Activated CD8-positive, alpha-beta T cell treated with anti-CD3 and anti-CD28 coated beads for 36 hours (primary cell): ENCODE measurements at places on chromosomes 11 and 22. TPM values are rescaled to one million over a fixed set of nuclear protein-coding genes. Genes with fewer than 3 reads are reported as not detected.

- H3K4me3 ChIP-seq, result no peak overlapping the region
- peaks cover 3% of the 10 kb centered on the region for H3K27me3 ChIP-seq
- DNase-seq, result no peak
- no peaks in the 10 kb centered on the region for H3K4me1 ChIP-seq
- H3K27ac ChIP-seq, result no peak overlapping the region
- no peaks in the 10 kb centered on the region for H3K36me3 ChIP-seq
These were observed 24.6 kb downstream of the ELF5 start for GRCh38 chr11:34488855-34489557.

Gene PNPLA3
- total RNA-seq, result 0.58 TPM

Gene MRGPRF
- not detected for total RNA-seq

Gene CCDC89
- total RNA-seq, result 0.36 TPM

Gene EFCAB6
- 0.16 TPM for total RNA-seq

Gene PTDSS2
- 18.0 TPM for total RNA-seq

- H3K36me3 ChIP-seq, result no peaks in the 10 kb centered on the region
- DNase-seq, result no peak
- H3K4me3 ChIP-seq, result no peak overlapping the region
- H3K27me3 ChIP-seq, result no peaks in the 10 kb centered on the region
- no peaks in the 10 kb centered on the region for H3K4me1 ChIP-seq
- no peak overlapping the region for H3K27ac ChIP-seq
These were observed 29.9 kb downstream of the TRPC6 start for GRCh38 chr11:101553891-101554292.

Gene DLG2
- total RNA-seq, result 2.6 TPM

- DNase-seq, result no peak
- peaks cover 42% of the 10 kb centered on the region for H3K36me3 ChIP-seq
- H3K27me3 ChIP-seq, result no peaks in the 10 kb centered on the region
These were observed 6.8 kb downstream of the PPP6R3 start for GRCh38 chr11:68467201-68467834.

Gene PLA2G6
- 53.6 TPM for total RNA-seq

Gene TST
- total RNA-seq, result 1.8 TPM

GRCh38 chr11:7522121-7522520 is 8.3 kb downstream of the PPFIBP2 start:
- H3K4me3 ChIP-seq, result no peak overlapping the region
- H3K27ac ChIP-seq, result no peak overlapping the region

DNA sequence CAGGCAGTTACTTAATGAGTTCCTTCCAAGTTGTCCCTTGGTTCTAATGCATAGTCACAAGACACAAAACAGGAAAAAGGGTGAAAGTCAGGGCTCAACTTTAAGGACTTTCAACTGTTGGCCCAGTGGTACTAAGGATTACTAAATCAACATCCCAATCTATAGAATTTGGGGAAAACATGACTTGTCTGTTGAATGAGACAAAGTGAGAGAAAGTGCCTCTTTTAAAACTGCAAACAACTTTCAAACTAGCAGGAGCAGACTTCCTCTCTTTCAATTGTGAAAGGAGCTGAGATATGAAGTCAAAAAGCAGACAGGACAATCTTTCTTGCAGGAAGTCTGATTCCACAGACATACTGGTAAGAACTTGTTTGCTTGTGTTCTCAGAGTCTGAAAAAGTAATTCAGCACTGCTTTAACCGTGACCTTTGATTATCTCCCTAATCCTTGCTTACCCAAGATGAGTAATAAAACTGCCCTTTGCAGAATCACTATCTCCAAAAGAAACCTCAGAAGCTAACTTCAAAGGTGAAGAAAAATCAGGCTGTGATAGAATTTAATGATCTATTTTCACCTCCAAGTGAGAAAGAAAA is 960.7 kb upstream of the RAG2 start:
- H3K4me1 ChIP-seq, result no peaks in the 10 kb centered on the region
- DNase-seq, result no peak
- no peak overlapping the region for H3K4me3 ChIP-seq
- H3K36me3 ChIP-seq, result no peaks in the 10 kb centered on the region
